ENCODE measurements at places on chromosomes 16 and 17. TPM values are rescaled to one million over a fixed set of nuclear protein-coding genes. Genes with fewer than 3 reads are reported as not detected.

CLTC gene
- 124 TPM for polyA plus RNA-seq

DNA sequence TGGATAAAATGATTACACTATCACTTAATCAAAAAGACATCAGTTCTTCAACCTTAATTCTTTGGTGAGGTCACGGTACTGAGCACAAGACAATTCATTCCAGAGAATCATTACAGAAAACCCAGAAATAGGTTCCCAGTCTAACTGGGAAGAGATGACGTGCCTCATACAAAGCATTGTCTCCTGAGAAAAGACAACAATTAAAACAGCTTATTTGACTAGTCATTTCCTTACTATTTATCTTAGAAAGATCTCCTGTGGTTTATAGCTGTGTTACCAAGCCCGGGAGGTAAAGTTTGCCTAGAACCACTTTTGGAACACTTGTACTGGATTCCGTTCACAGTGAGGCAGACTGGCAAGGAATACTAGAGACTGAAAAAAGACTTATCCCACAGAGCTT, 5.1 kb downstream of the PHF12 start:
- H3K27ac ChIP-seq, result no peak overlapping the region
- H3K36me3 ChIP-seq, result no peaks in the 10 kb centered on the region
- no peaks in the 10 kb centered on the region for H3K27me3 ChIP-seq
- H3K4me3 ChIP-seq, result no peak overlapping the region

GPR139 gene
- not detected for polyA plus RNA-seq

GRCh38 chr17:61504697-61505096, 52.5 kb downstream of the TBX4 start:
- H3K4me3 ChIP-seq, result no peak overlapping the region
- H3K27ac ChIP-seq, result no peak overlapping the region
- H3K4me1 ChIP-seq, result no peaks in the 10 kb centered on the region
- no peaks in the 10 kb centered on the region for H3K27me3 ChIP-seq
- DNase-seq, result no peak

DNA sequence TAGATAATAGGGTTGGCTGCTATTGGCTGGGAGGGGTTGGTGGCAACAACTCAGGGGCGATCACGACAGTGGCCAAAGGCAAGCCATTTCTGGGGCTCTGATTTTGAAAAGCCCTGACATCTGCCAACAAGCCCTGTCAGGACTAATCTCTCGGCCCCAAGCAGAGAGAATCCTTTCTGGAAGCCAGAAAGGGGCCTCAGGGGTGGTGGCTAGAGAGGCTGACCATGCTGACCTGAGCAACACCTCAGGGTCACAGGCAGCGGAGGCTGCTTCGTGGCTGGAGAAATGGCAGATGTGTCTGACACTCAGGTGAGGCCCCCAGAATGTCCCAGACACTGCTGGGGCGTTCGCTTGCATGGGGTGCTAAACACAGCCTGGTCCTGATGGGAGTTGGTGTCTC, 35.0 kb upstream of the ZFP90 start:
- no peaks in the 10 kb centered on the region for H3K4me1 ChIP-seq
- H3K36me3 ChIP-seq, result no peaks in the 10 kb centered on the region
- no peak for DNase-seq
- H3K27ac ChIP-seq, result no peak overlapping the region

ACE gene
- polyA plus RNA-seq, result 7.6 TPM

CRISPLD2 gene
- 53.2 TPM for polyA plus RNA-seq

DNA sequence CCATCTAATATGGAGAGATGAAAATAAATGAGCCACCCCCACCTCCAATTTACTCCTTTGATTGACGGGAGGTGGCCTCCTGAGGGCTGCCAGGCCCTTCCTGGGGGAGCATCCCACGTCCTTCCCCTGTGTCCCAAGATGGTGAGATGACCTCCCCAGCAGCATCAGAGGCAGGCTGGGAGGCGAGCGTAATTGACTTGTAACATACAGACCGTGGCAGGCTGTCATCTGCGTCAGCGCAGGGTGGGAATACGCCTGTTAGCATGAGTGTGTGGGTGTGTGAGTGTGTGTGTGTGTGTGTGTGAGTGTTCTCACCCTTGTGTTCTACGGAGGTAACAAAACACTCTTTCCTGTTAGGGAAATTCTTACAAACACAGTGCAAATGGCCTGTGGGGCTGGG, 156.9 kb upstream of the CIBAR2 start:
- no peaks in the 10 kb centered on the region for H3K27me3 ChIP-seq
- no peak overlapping the region for H3K27ac ChIP-seq
- no peak overlapping the region for H3K4me3 ChIP-seq
- no peaks in the 10 kb centered on the region for H3K36me3 ChIP-seq
